Right renal pelvis (tissue), 4 donors: ENCODE measurements at places on chromosomes 5 and 9. TPM values are rescaled to one million over a fixed set of nuclear protein-coding genes. Genes with fewer than 3 reads are reported as not detected.

The NCS1 gene
- 29.2 TPM for polyA plus RNA-seq

The TAF1L gene
- 0.10 TPM for polyA plus RNA-seq

The NDFIP1 gene
- polyA plus RNA-seq, result 141 TPM

- DNase-seq, result no peak
Observed at GRCh38 chr9:16258191-16258590, 612.3 kb downstream of the BNC2 start.

DNA sequence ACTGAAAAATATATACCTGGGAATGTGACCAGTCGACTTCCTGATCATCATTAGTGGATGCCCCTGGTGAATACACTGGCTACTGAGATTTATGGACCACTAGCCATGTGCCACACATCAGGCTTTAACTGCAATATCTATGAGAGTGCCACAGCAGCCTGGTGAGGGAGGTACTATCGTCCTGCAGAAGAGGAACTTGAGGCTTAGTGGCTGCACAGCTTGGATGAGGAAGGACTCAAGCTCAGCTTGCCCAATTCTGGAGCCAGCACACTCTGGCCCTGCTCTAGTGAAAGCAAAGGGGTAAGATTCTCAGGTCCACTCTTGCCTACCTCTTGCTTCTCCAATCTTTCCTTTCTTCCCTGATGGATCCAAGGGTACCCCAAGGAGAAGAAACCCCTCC, 129.3 kb downstream of the ENTREP1 start:
- DNase-seq, result no peak

GRCh38 chr5:137015540-137016116, 483.5 kb downstream of the SPOCK1 start:
- DNase-seq, result no peak

GRCh38 chr5:31990701-31991110, 183.4 kb downstream of the GOLPH3 start:
- DNase-seq, result no peak

DNA sequence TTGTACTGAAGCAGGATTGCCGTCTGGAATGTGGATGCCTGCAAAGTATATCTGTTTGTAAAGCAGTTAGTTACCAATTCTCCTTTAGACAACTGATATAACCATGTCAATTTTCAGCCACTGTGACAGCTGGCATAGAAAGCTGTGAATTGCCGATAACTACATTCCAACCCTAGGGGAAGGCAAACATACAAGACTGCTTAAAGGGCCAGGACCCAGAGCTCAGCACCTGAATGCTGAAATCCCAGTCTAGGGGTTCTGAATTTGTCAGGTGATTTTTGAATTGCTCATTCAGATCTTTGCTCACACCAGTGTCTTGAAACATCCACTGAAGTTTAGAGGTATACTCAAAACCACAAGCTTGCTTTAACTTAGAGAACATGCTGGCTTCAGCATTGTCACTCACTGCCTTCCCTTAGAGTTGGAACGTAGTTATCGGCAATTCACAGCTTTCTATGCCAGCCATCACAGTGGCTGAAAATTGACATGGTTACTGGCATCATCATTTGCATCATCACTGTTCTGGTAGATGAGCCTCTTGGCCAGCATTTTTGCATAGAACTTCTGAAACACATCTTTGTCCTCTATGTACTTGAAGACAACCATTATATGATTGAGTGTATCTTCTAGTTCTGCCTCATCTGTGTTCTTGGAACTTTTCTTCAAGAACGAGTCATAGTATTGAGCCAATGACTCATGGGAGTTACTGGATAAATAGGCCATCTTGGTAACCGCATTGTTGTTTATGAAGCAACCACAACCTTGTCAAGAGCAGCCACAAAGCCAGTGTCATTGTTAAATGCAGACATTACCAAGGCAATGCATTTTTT, 82.1 kb downstream of the CCDC192 start:
- DNase-seq, result no peak

DNA sequence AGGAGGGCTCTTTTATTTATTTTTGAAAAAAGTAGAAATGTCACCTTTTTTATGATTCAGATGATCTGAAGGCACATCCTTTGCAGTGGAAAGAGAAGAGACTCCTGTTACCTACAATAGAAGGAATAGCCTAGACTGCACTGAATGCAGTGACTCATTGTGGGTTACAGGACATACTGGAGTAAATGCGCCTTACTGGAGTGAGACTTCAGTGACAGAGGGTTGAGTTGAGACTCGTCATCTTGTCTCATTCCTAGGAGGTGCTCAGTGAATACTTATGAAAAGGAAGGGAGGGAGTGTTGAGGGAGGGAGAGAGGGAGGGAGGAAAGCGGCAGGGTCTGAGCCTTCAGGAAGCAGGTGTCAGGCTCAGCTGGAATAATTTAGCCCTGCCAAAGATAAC, 25.2 kb downstream of the ANKRA2 start:
- DNase-seq, result no peak

DNA sequence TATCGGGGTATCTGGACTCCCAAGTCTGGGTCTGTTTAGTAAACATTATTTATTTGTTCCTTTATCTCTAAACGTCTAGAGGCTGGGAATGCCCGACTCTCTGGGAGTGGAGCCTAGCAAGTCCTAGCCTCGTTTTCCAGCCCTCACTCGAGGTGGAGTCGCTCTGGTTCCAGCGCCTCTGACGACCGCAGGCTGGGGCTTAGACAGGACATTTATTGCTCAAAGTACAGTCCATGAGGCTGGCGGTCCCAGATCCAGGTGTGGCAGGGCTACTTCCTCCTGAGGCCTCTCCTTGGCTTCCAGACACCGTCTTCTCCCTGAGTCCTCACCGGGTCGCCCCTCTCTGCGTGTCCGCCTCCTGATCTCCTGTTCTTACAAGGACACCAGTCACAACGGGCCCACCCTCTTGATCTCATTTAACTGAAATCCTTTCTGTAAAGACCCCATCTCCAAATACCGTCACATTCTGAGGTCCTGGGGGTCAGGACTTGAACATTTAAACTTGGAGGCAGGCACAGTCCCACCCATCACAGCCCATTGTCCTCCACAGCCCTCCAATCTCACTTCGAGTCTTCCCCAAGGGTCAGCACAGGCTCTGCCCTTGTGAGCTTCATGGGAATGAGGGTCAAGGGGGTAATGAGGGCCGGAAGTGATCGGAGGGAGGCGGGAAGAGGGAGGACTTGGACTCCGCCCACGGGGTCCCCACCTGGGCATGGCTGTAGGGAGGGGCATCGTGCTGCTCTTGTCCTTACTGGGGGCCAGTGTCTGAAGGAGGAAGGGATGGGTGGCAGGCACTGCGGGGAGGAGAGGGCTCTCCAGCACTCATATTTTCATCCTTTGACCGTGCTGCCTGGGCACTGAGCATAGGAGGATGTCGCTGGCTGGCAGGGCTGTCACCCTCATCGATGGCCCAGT, 12.2 kb upstream of the CLPTM1L start:
- no peak for DNase-seq

DNA sequence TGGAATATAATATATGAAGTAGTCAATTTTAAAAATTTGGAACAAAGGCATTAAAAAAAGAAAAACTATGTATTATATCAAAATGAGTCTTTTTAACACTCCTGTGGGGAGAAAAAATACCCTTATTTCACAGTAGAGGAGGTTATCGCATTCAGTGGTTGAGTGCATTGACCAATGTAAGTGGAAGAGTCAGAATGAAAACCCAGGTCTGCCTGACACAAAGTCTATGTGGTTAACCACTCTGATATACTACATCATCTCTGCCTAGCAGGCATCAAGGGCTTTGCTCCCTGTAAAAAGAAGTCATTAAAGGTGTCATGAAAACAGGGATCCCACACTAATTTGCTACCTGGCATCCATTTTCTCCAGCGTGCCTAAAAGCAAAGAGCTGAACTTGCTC, 417.2 kb upstream of the C9orf72 start:
- no peak for DNase-seq

GRCh38 chr5:115579216-115579615, 23.1 kb downstream of the TICAM2 start:
- DNase-seq, result no peak
